ENCODE measurements at places on chromosomes 12 and 14. TPM values are rescaled to one million over a fixed set of nuclear protein-coding genes. Genes with fewer than 3 reads are reported as not detected.

Gene NOS1
- under 0.01 TPM for total RNA-seq

Gene LTBR
- total RNA-seq = 42.1 TPM

Gene GLT8D2
- total RNA-seq = 82.5 TPM

Gene LRCOL1
- total RNA-seq = not detected

Gene MDGA2
- total RNA-seq = not detected

Gene PTCSC3
- total RNA-seq = not detected

Gene TPH2
- total RNA-seq = not detected

Gene ADAMTS20
- not detected for total RNA-seq

Gene PLXNC1
- total RNA-seq = 4.0 TPM

Gene NR2C1
- total RNA-seq = 18.4 TPM

Gene PNN
- total RNA-seq = 17.2 TPM

Gene CPM
- 7.9 TPM for total RNA-seq

Gene MYF6
- not detected for total RNA-seq

Gene PTPRQ
- 0.06 TPM for total RNA-seq

Gene HSPB8
- total RNA-seq = 24.6 TPM

Gene TSPAN19
- total RNA-seq = not detected

All from aortic smooth muscle cell (primary cell).